ENCODE measurements at places on chromosomes 3 and 15.

- no peak for DNase-seq
Observed at GRCh38 chr3:28799084-28799483, 450.5 kb upstream of the AZI2 start.

GRCh38 chr15:55912982-55913381 is 80.4 kb downstream of the NEDD4 start:
- no peak for DNase-seq

GRCh38 chr3:133644768-133645167 is 17.0 kb downstream of the TOPBP1 start:
- DNase-seq: no peak

GRCh38 chr3:134404366-134404885 is 30.2 kb upstream of the AMOTL2 start:
- no peak for DNase-seq

DNA sequence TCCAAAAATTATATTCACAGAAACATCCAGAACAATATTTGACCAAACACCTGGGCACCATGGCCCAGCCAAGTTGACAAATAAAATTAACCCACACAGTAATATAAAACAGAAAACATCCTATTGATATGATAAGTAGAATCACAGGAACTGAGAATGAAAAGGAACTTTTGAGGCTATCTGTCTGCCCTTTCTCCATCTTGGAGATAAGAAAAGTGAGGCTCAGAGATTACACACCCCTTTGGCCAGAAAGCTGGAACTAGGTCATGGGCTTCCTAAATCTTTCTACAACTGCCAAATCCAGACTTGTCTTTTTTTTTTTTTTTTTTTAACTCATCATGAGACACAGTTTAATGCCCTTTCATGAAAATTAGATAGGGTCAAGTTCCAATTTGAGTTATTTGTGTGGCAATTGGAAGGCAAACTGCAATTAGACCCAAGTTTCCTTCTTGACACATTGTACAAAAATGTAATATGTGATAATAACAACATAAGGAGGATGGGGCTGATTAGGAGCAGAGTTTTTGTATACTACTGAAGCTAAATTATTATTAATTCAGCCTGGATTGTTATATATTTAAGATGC is 137.2 kb downstream of the RPL22L1 start:
- no peak for DNase-seq

- DNase-seq: no peak
Observed at GRCh38 chr15:101558221-101558941, 68.9 kb upstream of the PCSK6 start.

GRCh38 chr3:49802719-49803464 is at the start of gene INKA1:
Gene INKA1 (plus strand): TSS chr3:49803261. CDS start chr3:49803393, 132 bp downstream.
- DNase-seq: peak; percentile 92

DNA sequence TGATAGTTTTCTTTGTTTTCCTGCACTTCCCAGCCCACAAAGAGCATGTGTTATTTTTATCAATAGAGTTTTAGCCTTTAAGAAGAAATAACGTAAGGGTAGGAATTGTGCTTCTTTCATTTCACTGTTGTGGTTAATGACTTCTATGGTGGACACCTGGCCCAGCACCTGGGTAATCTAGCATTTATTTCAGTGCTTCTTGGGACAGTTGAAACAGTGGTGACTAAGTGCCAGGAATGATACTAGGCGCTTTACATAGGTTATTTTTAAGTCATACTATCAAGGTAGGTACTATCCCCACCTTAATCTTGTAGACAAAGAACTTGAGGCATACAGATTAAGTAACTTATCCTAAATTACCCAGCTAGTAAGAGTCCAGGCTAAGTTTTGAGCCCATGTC is 243.8 kb downstream of the SOX2 start:
- DNase-seq: no peak

DNA sequence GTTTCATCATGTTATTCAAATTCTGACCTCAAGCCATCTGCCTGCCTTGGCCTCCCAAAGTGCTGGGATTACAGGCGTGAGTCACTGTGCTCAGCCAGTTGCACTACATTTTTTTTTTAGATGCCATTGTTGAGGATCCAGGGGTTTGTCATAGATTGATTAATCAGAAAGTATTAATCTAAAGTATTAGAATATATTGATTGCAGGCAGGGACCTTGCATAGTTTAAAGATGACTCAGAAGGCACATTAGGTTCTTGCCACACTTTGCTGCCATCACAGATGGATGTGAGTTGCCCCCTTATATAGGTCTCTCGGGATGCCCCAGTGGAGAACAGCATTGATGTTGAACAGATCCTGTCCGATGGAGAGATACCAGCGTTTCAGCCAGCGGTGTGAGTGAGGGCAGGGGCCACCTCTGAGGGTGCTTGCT is 41.1 kb downstream of the IGF1R start:
- no peak for DNase-seq

DNA sequence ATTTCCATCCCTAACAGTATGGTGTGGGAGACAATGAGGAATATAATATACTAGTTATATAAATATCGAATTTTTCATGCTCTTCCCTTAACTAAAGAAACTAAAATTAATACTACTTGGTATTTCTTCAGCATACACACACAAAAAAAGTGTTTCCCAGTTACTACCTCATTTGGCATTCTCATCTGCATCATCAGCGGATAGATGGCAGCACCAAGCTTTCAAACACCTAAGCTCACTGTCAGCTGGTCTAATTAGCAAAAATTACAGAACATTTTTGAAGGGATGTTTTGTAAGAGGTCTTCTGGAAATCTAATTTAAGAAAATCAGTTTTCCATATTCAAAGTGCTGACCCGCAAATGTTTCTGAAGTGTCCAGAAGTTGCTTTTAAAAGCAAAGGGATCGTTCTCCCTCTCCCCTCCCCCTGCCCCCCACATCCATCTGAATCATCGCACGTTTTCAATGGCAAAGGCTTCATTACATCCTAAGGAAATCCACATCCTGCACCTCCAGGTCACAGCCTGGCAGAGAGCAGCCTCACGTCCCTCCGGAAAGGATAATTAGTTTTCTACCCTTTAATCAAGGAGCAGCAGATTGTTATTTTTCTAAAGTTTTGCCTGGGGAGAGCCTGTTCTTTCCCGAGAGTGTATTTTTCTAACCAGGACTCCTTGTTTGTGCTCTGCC is 86.1 kb upstream of the SPATA12 start:
- DNase-seq: no peak

DNA sequence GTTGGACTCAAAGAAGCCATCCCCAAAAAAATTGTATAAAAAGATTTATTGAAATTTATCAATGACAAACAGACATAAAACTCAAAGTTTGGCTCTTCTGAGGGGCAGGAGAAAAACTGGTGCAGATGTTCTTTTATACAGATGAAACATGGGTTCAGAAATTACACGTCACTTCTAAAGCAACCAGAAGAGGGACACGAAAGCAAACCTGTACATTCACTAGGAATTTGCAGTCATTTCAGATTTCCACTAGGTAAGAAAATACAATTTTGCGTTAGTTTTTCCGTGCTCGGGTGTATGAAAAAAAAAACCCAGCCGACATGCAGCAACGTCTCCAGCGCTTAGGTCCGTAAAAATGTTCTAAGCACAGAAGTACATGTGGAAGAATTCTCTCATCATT is 41.8 kb downstream of the ANP32A start:
- DNase-seq: no peak

DNA sequence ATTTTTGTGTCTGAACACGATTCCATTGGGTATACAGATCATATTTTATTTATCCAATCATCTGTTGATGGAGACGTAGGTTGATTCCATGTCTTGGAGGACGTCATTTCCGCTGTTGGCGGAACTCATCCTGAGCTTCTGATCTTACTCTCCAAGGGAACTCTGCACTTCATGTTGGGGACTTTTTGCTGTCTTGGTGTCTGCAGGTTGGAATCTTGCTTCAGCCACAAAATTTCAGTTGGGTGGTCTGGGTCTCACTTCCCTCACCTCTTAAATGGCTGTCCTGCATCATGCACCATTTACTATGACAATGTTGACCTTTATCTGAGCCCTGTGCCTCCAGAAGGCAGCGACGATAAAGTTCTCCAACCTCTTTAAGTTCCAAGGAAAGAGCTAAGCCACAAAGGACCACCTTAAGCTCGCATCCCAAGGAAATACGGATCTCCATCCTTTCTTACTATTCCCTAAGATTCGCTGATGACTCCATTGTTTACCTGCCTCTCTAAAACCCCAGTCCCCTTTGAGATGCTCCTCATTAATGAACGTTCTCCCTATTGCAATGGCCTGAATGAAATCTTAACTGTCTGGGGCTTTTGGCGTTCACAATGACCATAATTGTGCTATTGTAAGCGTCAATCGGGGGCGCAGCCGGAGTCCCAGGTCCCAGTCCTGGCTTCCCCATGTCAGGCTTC is 23.1 kb upstream of the RNU6-1 start:
- DNase-seq: no peak

DNA sequence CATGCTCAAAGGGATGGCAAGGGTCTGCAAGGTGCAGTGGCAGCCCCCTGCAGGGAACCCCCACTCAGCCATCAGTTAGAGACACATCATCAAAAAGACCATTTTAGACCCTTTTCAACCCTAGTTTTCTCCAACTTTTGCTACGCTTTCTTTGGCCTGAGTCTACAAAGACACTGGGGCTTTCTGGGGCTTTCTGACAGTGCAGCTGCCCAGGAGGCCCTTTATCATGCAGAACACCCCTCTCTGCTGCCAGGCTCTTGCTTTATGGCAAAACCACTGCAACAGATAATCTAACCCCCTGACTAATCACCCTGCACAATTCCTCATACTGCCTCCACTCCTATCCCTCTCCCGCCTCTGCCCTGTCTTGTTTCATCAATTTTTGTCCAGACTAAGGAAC is 2.4 kb downstream of the NMNAT3 start:
- DNase-seq: no peak

DNA sequence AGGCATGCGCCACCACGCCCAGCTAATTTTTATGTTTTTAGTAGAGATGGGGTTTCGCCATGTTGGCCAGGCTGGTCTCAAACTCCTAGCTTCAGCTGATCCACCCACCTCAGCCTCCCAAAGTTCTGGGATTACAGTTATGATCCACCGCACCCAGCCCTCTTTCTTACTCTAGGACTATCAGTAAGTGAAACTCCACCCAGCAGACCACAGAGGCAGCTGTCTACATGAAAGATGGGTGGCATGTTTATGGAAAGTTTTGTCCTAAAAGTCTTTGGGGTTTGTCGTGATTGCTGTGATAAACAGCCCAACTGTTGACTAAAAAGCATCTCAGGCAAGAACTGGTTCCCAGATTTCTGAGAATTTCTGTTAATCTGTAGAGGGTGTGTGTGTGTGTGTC is 10.9 kb downstream of the ARL6IP5 start:
- DNase-seq: peak; percentile 59

- DNase-seq: no peak
Observed at GRCh38 chr3:175731543-175731942, 872.4 kb downstream of the NAALADL2 start.

- no peak for DNase-seq
Observed at GRCh38 chr15:65919353-65919752, 50.1 kb downstream of the RAB11A start.

- no peak for DNase-seq
Observed at GRCh38 chr15:67043939-67044771, 21.2 kb upstream of the SMAD3 start.

DNA sequence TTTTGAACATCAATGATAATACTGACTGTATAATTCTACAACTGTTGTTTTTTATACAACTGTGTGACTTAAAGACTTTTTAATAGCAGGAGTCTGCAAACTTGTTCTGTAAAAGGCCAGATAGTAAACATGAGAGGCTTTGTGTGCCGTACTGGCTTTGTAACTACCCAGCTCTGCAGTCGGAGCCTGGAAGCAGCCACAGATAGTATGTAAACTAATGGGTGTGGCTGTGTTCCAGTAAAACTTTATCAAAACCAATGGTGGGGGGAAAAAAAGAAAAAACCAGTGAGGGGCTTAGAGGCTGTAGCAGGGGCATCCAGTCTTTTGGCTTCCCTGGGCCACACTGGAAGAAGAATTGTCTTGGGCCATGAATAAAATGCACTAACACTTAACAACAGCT is 11.9 kb downstream of the ASB7 start:
- no peak for DNase-seq

- DNase-seq: no peak
Observed at GRCh38 chr15:100973351-100974111, 54.4 kb downstream of the LRRK1 start.

DNA sequence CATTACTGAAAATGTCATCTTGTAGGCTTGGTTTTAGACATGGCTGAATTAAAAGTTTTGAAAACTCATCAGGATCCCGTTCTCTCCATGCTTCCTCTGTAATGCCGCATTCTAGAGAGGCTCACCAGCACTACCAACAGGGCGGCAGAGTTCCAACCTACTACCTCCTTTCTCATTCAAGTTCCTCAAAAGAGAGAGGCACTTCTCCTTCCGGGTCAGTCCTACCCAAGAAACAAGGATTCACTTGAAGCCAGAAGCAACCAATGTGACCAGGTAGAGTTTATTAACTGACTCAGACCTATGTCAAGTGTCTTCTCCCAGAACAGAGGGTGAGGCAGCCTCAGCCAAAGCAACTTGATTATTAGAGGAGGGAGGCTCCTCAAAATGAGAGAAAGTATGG is 59.8 kb upstream of the GYG1 start:
- no peak for DNase-seq

DNA sequence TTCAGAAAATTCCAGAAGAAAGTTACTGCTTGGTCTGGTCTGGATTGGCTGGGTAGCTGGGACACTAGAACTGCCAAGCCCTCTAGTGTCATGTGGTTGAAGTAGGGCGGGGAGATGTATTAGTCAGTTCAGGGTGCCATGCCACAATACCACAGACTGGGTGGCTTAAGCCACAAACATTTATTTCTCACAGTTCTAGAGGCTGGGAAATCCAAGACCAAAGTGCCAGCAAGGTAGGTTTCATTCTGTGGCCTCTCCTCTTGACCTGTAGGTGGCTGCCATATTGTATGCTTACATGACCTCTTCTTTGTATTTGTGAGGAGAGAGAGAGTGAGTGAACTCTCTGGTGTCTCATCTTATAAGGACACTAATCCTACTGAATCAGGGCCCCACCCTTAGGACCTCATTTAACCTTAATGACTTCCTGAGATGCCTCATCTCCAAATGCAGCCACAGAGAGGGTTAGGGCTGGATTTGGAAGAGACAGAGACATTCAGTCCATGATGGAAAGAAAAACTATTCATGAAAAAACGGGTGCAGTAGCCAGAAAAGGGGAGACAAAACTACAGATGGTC is 18.1 kb upstream of the ZSCAN2 start:
- DNase-seq: peak; percentile 54

- no peak for DNase-seq
Observed at GRCh38 chr3:87564438-87564837, 288.1 kb upstream of the POU1F1 start.

GRCh38 chr3:22862111-22862510 is 341.0 kb upstream of the UBE2E2 start:
- no peak for DNase-seq

- DNase-seq: peak; percentile 40
Observed at GRCh38 chr3:195001961-195002861, 268.7 kb downstream of the XXYLT1 start.

- DNase-seq: no peak
Observed at GRCh38 chr3:194121891-194122631, 13.9 kb upstream of the HES1 start.
